ENCODE measurements at places on chromosomes 16 and 17.
A peak's percentile ranks its signal among the peaks of the same experiment; 100 is the strongest.

DNA sequence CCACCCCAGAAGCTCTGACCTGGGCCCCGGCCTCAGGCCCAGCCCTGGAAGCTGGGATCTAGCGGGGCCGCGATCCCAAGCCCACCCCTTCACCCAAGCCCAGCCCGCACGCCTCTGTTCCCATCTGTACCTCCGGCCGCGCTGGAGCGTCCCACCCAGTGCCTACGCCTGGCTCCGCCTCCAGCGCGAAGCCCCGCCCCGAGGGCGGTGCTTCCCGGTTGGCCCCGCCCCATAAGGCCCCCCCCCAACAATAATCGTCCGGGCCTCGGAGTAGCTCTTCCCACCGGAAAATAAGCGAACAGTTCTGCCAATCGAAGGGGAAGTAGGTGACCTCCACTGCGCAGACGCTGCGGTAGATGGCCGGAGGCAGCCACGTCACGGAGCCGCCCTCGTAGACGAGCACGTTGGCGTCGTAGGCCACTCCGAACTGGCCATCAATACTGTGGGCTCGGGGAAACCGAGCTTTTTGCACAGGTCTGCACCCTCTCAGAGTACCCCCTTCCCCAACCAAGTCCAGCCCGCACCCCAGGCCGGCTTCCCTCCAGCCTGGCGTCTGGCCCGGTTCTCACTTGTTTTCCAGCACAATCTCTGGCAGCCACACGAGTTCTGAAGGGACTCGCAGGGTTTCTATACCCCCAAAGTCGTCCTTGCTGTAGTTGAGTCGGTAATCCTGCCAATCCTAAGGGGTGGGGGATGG is 1.1 kb downstream of the CHRNE start:
- DNase-seq = no peak

DNA sequence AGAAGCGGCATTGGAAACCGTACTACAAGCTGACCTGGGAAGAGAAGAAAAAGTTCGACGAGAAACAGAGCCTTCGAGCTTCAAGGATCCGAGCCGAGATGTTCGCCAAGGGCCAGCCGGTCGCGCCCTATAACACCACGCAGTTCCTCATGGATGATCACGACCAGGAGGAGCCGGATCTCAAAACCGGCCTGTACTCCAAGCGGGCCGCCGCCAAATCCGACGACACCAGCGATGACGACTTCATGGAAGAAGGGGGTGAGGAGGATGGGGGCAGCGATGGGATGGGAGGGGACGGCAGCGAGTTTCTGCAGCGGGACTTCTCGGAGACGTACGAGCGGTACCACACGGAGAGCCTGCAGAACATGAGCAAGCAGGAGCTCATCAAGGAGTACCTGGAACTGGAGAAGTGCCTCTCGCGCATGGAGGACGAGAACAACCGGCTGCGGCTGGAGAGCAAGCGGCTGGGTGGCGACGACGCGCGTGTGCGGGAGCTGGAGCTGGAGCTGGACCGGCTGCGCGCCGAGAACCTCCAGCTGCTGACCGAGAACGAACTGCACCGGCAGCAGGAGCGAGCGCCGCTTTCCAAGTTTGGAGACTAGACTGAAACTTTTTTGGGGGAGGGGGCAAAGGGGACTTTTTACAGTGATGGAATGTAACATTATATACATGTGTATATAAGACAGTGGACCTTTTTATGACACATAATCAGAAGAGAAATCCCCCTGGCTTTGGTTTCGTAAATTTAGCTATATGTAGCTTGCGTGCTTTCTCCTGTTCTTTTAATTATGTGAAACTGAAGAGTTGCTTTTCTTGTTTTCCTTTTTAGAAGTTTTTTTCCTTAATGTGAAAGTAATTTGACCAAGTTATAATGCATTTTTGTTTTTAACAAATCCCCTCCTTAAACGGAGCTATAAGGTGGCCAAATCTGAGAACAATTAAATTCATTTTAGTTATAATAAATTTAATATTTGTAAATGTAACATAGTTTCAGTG is 1.7 kb downstream of the HEXIM1 start:
- peak; percentile 34 for DNase-seq

DNA sequence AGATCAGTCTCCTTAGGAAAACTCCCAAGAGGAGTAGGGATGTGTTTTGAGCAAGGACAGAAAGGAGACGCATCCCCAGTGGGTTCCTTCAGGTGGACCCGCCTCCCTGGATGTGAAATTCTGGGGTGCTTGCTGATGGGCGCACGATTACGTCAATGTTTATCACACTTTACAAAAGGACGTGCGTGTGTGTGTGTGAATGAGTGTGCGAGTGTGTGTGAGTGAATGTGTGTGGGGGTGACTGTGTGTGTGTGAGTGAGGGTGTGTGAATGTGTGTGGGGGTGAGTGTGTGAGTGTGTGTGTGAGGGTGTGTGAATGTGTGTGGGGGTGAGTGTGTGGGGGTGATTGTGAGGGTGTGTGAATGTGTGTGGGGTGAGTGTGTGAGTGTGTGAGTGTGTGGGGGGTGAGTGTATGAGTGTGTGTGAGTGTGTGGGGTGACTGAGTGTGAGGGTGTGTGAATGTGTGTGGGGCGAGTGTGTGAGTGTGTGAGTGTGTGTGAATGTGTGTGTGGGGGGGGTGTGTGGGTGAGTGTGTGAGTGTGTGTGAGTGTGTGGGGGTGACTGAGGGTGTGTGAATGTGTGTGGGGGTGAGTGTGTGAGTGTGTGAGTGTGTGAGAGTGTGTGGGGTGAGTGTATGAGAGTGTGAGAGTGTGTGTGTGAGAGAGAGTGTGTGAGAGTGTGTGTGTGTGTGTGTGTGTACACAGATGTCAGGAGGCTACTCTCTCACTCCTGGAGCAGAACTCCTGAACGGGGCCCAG is 4.1 kb upstream of the TRARG1 start:
- no peak for DNase-seq

- no peak for DNase-seq
Observed at GRCh38 chr16:53052519-53053501, at the start of gene CHD9NB. Gene CHD9NB, minus strand, starts transcription at chr16:53052897. Its CDS starts 8,739 bp downstream, at chr16:53044158.

GRCh38 chr16:57866529-57866918 is 64.2 kb upstream of the KIFC3 start:
- DNase-seq = peak; percentile 25

- no peak for DNase-seq
Observed at GRCh38 chr16:56847173-56847910, 17.7 kb upstream of the SLC12A3 start.

GRCh38 chr17:17149520-17150447 is 56.3 kb downstream of the PLD6 start:
- no peak for DNase-seq

DNA sequence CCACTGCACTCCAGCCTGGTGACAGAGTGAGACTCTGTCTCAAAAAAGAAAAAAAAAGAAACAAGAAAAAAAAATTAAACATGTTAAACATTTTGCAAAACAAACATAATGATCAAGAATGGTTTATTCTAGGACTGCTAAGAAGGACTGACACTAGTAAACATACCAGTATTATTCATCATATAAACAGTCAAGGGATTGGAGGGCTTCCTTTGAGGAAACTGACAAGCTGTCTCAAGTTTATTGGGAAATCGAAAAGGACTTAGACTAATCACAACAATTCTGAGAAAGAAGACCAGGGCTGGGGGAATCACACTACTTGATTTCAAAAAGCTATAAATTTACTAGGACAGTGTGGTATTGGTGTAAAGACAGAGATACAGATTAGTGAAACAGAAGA is 75.5 kb downstream of the MYH10 start:
- no peak for DNase-seq

DNA sequence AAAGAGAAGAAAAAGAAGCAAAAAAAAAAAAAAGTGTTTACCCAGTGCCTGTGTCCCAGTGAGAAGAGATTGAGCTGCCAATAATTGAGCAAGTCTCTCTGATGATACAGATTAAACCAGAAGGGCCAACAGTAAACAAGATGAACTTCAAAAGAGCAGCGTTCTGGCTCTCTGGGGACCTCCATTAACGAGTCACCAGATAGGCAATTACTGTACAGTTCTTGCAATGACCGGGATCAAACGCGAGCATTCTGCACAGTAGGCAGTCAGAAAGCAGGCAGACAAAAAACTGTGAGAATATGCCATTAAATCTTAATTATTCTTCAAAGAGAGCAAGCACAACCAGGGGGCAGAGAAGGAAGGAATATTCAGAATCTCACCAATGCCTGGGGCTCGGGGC is 626.1 kb downstream of the TMEM114 start:
- no peak for DNase-seq

- no peak for DNase-seq
Observed at GRCh38 chr16:70162041-70162451, 11.5 kb upstream of the CLEC18C start.

DNA sequence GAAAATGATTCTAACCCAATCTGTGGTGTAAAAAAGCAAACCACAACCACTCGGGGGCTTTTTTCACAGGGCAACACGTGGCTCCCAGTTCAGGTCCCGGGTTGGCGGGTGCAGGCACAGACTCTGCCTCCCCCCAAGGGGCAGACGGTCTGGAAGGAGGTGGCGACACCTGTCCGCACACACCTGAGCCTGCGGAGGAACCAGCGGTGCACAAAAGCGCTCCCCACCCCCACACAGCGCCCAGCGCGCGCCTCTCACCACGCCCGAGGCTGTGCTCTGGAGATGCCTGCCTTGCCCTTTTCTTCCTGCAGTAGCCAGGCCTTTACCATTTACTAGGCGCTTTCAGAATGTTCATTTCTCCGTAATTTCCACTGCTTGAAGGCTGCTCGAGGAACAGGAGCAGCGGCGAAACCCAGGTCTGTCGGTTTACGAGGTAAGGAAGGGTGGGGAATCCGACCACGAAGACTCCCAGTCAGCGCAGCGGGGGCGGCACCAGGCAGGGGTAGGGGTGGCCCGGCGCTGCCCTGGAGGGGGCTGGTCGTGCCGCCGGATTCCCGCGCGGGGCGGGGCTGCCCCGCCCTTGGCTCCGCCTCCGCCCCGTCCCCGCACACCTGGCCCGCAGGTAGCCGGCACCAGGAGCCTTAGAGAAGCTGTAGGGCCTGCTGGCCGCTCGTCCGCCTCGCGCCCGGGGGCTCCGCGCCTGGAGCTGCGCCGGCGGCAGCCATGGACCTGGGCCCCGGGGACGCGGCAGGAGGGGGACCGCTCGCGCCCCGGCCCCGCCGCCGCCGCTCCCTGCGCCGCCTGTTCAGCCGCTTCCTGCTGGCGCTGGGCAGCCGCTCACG is at the start of gene USP43:
TSS of gene USP43 (plus strand) at position 608 of the 842 bp plus-strand sequence. CDS start at position 724, 116 bp downstream.
- peak; percentile 29 for DNase-seq

DNA sequence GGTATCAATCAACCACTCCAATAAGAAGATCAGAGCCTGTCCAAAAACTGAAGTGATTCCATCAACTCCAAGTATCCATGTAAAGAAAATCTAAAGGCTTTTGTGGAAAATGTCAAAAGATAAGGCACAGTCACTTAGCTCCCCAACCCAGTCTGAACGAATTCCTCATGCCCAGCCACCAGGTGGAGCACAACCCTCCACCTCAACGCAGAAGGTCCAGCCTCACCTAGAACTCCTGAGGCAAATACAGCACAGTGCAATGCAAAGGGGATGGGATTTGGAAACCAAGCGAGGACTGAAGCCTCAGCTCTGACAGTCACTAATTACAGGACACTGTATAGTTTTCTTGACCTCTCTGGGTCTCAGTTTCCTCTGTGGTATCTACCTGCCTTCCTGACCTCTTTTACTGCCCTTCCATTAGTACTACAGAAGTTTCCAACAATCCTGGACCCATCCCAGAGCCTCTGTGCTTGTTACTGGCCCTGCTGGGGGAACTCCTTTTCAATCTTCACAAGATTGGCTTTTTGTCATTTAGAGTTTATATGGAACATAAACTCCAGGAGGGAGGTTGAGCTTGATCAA is 2.0 kb downstream of the NCBP3 start:
- no peak for DNase-seq

GRCh38 chr16:87704754-87705353 is 60.9 kb downstream of the KLHDC4 start:
- DNase-seq = no peak

DNA sequence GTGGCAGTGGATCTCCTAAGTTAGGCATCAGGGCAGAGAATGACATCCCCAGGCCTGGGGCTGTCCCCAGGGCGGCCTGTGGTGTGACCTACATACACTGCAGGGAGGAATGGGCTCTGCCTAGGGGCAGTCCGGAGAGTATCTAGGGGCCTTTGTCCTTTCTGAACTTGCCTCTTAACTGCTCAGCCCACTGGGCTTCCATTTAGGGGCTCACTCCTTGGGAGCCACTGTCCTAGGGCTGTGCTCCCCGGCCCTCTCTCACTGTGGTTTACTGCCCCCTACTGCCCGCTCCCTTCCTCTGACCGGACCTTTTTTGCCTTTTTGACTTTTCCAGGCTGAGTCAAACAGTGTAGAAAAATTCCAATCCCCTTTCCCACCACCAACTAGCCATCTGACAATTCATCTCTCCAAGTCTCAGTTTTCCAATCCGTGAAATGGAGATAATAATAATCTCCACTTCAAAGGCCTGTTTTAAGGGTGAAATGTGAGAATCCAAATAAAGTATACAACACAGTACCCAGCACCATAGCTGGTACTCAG is 66.8 kb downstream of the DNAH3 start:
- DNase-seq = no peak

DNA sequence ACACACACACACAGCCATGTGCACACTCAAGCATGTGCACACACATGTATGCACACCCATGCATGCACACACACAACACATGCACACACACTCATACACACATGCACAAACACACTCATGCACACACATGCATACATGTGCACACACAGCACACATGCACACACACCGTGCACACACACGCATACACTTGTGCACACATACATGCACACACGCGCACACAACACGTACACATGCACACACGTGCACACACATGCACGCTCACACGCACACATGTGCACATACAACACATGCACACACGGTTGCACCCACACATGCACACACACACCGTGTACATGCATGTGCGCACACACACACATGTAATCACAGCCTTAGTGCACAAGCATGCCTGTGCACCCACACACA is 230.4 kb upstream of the GSE1 start:
- no peak for DNase-seq

DNA sequence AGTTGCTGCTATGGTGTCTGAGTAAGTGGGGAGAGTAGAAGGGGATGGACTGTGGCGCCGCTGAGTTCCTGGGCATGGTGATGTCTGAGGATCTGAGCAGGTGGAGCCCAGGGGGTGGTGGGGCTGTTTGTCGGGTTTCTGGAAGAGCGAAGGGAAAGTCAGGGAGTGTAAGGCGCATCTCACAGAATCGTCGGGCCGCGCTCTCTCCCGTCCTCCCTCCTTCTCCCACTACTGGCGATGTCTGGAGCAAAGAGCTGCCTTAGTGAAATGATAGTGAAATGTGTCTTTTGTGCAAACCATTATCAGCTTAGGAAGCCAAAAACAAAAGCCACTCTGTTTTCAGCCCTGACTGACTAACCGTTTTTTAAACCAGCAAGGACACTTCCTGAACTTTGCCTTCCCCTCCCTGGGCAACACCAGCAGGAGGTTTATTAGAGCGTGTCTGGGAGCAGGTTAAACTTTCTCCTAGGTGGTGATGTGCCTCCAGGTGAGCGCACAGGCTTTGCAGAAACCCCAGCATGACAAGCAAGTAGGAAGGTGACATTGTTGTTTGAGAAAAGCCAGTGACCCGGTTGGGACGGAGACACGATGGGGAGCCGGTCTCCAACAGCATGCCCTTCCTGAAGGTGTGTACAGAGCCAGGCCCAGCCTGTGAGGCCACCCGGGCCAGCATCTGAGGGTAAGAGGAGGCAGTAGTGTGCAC is 49.1 kb downstream of the RAB11FIP3 start:
- DNase-seq = no peak

- DNase-seq = no peak
Observed at GRCh38 chr17:82017612-82018151, 5.0 kb downstream of the CENPX start.

GRCh38 chr17:40068917-40069750 is 6.4 kb downstream of the THRA start:
- peak; percentile 72 for DNase-seq

GRCh38 chr17:61700252-61700651 is 109.2 kb upstream of the NACA2 start:
- no peak for DNase-seq
